ENCODE measurements at places on chromosomes 7 and 10.
A peak's percentile ranks its signal among the peaks of the same experiment; 100 is the strongest.

DNA sequence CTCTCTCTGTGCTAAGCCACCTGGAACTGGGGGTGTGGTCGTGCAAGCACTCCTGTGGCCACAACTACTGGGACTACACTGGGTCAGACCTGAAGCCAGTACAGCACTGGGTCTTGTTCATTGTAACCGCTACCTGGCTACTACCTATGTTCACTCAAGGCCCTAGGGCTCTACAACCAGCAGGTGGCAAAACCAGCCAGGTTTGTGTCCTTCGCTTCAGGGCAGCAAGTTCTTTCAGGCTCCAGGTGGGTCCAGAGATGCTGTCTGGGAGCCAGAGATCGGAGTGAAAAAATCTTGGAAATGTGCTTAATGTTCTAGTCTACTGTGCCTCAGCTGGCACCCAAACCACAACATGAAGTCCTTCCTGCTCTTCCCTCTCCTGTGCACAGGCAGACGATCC is 171.6 kb upstream of the SORCS1 start:
- no peak for DNase-seq

GRCh38 chr10:86729677-86730076 is 26.7 kb upstream of the BMPR1A start:
- no peak for DNase-seq

DNA sequence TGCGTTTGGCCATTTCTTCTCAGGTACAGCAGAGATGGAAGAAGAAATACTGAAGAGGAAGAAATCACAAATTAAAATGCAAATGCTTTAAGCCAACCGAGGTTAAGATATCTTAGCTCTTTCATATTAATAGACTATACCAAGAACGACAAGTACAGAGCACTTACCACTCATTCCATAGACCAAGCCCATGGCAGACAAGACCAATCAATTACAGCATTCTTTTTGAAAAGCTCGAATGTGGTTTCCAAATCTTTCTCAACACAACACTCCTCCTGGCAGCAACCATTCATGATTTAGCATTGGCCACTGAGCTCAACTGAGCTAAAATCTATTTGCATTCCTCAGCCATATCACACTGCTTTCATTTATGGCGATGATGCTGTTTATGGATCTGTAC is 2.7 kb downstream of the ASAH2 start:
- DNase-seq = no peak

- DNase-seq = no peak
These were observed 65.4 kb downstream of the RNF133 start for GRCh38 chr7:122633472-122633871.

DNA sequence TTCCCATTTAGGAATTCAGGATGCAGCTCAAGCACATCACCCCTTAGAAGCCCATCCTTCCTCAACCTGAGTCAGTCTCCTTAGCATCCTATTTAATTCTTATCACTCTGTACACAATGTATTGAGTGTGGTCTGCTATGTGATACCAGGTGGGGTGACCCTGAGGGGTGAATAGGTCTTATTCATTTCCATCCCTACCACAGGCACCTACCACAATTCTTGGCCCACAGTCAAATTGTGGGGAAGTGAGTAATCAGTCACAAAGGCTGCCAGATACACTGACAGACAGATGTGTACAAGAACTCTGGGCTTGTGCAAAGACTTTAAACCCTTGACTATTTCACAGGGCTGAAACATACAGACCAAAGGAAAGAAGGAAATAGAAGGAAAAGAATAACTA is 560.5 kb downstream of the PARD3 start:
- no peak for DNase-seq

DNA sequence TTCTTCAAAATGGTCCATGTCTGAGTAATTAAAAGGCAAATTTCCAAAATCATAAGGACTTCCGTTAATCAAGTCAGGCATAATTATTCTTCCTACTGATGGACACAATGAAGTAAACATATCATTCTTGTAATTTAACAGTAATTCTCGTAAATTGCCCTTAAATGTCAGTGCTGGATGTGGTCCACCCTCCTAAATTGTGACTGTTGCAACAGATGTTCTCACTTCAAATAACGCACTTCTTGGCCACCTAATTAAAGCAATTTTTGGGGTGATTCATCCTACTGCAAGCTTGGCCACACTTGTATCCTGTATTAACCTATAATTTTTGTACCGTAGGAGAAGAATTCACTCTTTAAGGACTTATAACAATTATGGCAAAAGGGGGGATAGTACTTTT is 1.9 kb downstream of the COL1A2 start:
- DNase-seq = no peak

DNA sequence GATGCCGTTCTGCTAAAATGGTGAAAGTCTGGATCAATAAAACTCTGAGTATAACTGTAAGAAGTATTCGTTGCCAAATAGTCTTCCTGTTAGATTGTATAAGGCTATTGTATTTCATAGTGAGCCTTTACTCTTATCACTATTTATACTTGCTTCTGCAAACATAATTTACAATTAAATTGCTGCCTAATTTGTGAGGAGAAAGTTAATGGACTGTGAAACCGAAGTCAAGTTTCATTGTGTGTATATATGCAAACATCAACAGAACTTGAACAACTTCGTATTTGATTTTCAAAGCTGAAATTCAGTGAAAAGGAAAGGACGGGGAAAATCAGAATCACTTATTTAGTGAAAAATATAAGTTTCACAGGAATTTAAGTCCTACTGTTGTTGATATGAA is 135.9 kb upstream of the CCDC6 start:
- DNase-seq = no peak

GRCh38 chr7:116953372-116953905 is at the start of gene ST7:
Gene ST7, plus strand, starts transcription at chr7:116953501. Its CDS starts 40 bp downstream, at chr7:116953541.
- peak; percentile 23 for DNase-seq

- DNase-seq = no peak
These were observed 22.0 kb downstream of the SLC18A2 start for GRCh38 chr10:117262903-117263293.

DNA sequence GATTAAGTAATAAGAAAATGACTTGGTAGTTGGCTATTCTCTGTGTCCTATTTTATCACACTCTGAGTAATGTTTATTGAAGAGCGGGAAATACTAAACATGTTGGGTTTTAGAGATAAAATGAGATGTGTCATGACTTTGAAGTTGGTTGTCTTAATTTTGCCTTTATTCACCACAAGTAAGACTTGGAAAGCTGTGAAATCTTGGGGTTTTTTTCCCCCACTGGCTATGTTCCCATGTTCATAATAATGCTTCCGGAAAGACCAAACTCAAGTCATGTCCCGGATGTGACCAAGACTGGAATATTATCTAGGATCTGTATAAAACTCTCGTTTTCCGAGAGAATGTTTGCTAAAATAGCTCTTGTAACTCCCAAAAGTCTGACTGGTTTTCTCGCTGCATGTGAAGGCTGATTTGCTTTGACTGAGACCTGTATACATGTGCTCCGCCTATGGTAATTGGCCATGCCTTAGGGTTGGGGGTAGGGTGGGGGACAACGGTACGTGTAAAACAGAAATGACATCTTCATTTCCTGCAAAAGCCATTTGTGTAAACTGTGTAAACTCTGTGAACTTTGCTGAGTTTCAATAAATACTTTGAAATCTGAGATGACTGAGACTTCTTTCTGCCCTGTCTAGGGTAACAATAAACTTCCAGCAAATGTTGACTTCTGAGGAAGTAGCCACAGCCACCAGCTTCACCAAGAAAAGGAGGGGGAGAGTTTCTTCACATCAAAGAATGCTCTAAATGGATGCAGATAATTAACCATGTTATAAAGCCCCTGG is 169.6 kb downstream of the ZNF365 start:
- no peak for DNase-seq

DNA sequence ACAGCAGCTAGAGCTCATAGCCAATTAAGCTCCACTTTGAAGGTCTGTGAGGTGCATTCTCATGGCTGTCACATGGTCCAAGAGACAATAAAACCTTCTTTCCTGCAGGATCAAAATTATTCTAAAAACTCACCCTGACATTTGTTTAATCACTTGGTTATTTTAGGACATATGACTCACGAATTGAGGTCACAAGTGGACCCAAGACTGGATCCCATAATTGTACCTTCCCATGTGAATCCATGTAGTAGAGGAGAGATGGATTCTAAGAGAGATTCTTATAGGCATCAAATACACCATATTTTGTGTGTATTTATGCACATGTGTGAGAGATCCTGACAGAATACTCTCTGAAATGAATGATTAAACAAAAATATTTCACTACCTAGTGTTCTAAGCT is 18.1 kb downstream of the POLR1F start:
- DNase-seq = no peak

DNA sequence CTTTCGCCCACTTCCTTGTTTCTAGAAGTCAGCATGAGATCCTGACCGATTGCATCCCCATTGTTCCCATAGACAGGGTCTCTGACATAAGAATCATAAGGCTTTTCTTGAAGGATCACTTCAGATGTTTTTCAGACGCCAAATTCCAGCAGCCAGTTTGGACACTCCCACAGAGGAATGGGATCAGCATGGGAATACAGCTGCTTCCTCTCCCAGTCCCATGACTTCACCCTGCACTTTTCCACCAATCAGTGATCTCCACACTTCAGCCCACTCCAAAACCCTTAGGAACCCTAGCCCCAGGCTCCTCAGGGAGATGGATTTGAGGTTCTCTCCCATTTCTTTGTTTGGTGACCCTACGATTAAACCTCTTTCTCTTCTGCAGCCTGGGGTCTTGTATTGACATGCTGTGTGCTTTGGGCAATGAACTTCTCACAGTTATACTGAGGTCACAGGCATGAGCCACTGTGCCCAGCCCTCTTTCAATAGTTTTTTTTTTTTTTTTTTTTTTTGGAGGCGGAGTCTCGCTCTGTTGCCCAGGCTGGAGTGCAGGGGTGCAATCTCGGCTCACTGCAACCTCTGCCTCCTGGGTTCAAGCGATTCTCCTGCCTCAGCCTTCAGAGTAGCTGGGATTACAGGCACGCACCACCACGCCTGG is 52.8 kb upstream of the CHST3 start:
- no peak for DNase-seq

- no peak for DNase-seq
These were observed 154.0 kb downstream of the TCF7L2 start for GRCh38 chr10:113104047-113104446.

GRCh38 chr7:51621956-51622355 is 305.3 kb upstream of the COBL start:
- DNase-seq = no peak

DNA sequence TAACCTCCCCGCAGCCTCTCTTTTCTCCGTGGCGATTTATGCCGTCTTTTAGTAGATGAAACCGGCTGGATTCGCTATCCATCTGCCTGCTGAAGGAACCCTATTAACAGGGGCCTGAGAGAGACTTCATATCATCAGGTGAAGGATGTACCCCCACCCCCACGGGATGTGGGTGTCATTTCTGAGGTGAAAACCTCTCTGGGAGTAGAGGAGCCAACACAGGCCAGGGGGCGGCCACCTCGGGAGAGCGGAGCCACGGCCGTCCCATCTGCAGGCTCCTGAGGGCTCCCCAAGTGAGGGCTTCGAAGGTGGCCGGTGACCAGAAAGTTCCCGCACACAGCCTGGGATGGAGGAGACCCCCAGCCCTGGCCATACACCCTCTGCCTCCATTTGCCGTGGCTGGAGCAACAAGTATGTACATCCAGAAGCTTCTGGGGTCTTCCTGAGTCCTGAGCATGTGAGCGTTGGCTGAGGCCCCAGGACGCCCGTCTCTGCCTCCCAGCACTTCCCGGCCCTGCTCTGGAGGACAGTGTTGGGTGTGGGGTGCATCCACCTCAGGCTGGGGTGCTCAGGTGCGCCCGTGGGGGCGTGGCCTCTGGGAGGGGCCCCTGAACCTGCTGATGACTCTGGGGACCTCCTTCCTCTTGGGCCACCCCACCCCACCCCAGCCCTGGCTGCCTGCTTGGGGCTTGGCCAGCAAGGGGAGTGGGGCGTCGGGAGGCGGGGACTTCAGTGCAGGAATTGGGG is 84.7 kb downstream of the NKX6-2 start:
- no peak for DNase-seq

DNA sequence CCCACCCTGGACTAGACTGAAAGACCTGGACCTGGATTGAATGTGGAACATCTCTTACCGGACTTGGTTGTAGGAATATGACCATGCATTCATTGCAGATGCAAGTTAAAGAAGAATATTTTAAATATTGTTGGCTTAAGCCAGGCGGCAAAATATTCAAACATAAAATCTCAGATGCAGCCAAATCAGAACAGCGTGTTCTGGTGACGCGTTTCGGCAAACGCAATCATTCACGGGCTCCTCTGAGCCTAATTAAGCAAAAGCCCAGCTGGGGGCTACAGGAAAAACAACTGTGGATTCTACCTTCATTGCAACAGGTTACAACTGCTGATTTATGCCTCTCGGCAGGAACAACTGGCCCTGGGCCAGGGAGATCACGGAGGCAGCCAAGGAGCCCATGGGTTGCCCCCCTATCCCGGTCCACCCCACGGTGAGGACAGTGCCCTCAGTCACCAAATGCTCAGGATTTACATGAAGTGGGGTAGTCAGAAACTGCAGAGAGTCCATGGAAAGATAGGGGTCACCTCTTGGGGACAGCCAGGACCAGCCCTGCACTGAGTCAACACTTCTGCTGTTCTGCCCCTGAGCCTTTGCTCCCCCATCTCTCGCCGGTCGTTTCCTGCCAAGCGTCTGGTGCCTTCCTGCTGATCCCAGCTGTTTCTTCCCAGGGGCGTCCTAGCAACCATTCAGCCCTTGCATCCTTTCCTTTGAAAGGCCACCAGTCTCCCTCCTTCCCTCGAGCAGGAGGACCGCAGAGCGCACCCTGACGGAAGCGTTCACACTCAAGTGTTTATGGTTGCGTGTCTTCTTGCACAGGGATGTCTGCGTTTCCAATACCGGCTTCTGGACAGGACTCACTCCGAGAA is 64.4 kb upstream of the SFMBT2 start:
- no peak for DNase-seq

DNA sequence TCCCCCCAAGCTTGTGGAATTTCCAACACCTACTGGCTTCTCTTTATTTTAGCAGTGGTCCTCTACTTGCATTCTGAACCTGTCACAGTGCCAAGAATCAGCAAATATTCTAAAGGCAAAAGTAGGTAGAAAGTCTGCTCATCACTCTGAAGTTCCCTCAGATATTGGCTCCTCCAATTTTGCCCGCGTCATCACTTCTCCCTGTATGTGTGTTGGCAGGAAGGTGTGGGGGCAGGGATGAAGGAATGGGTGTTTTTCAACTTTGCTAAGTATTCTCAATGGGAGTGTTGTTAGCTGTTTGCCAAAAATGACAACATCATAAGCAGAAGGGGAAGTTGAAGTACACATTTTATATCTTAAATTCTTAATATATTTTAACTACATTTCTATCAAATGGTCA is 226.2 kb downstream of the POLR1F start:
- DNase-seq = no peak

- DNase-seq = no peak
These were observed 86.1 kb downstream of the CUX1 start for GRCh38 chr7:101903515-101903868.

GRCh38 chr7:112296432-112296831 is 89.9 kb downstream of the ZNF277 start:
- DNase-seq = no peak

- DNase-seq = no peak
These were observed 118.5 kb downstream of the PAXIP1 start for GRCh38 chr7:154884348-154884920.

DNA sequence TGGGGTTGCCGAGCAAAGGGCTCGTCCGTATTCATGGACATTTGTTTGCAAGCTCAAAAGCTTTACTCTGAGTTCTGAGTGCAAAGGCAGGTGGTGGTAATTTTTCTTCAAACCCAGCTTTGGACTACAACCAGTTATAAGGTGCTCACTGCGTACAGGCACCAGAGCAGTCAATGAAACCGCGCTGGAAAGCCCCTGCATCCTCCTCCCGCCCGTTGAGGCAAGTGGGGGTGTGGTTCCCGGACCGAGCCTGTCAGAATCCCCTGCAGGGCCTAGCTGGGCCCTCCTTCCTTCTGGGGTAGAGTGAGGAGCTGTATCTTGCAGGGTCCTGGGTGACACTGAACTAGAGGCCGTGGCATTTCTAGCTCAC is 22.3 kb downstream of the AMZ1 start:
- DNase-seq = no peak

Measured in NCI-H187 treated with DMSO at 0.1 percent for 48 hours (cell line).